Dorsolateral prefrontal cortex (tissue), 122 donors: ENCODE measurements at places on chromosomes 7 and 10.

- DNase-seq: no peak
Measured at GRCh38 chr7:141920281-141920680, 4.1 kb downstream of the OR9A4 start.

DNA sequence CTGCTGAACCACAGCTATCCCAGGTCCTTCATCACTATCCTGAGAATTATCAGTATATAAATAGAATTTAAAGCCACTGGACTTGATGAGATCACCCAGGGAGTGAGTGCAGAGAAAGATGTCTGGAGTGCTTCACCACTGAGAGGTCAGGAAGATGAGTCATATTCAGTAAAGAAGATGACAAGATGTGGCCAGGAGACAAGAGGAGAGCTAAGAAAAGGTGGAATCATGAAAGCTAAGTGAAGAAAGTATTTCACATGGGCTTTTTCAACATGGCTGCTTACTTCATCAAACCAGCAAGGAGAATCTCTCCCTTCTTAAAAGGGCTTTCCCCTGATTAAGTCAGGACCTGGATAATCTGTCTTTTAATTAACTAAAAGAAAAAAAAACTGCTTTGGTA is 9.1 kb upstream of the PRKAR2B start:
- no peak for DNase-seq

GRCh38 chr10:22253580-22253882 is 35.7 kb upstream of the EBLN1 start:
- DNase-seq: no peak

- no peak for DNase-seq
Measured at GRCh38 chr7:107594961-107595737, 15.1 kb downstream of the BCAP29 start.
